Mesenchymal stem cell (in vitro differentiated cells and primary cell): ENCODE measurements at places on chromosomes 11 and 22.
A peak's percentile ranks its signal among the peaks of the same experiment; 100 is the strongest.

DNA sequence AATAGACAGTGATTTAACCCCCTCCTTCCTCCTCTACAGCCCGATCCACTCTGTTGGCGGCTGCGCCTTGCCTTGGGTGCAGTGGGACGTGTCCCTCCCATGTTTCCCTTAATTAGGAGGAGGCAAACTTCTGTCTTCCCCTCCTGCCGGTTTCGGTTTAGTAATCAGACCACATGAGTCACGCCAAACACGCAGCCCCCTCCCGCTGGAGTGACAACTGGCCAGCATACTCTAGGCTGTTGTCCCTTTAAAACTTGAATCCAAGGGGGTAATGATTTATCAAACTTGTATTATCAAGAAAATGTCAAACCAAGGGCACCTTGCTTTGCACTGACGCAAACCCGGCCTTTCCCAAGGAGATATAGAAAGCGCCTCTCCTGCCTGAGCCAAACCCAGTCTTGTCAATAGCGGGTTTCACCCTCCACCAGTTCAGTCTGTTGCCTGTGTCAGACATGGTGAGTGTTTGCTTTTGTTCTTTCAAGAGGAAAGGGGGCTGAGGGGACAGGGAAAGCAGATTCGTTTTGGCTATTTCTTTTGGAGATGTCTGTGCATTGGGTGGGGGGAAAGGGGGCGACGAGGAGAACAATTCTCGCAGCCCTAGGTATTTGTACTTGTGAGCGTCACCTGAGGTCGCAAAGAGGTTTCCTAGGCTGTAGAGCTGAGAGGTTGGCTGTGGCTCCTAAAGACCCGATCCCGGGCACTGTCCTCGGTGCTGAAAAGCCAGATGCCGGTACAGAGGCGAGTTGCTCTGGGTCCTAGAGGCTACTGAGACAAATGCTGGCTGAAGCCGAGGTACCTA lies at the start of gene SLC6A5:
Gene SLC6A5 (plus strand): TSS at position 388 of the 799 bp plus-strand sequence. CDS start 65 bp downstream, at position 453.
- DNase-seq: peak; percentile 19

GRCh38 chr11:128955636-128956035 lies 13.0 kb upstream of the TP53AIP1 start:
- DNase-seq: no peak

- no peak for DNase-seq
Measured at GRCh38 chr22:44256556-44257485, 55.9 kb downstream of the SHISAL1 start.

GRCh38 chr22:30781271-30781875 lies 86.7 kb downstream of the OSBP2 start:
- no peak for DNase-seq

- no peak for DNase-seq
Measured at GRCh38 chr11:4578624-4579023, 2.9 kb upstream of the OR52I2 start.
